CD4-positive, alpha-beta T cell treated with Interleukin-15 for 1 hour (primary cell): ENCODE measurements at places on chromosomes 7 and 10.
A peak's percentile ranks its signal among the peaks of the same experiment; 100 is the strongest.

- no peak for DNase-seq
Observed at GRCh38 chr7:90604383-90604782, 8.3 kb downstream of the CDK14 start.

DNA sequence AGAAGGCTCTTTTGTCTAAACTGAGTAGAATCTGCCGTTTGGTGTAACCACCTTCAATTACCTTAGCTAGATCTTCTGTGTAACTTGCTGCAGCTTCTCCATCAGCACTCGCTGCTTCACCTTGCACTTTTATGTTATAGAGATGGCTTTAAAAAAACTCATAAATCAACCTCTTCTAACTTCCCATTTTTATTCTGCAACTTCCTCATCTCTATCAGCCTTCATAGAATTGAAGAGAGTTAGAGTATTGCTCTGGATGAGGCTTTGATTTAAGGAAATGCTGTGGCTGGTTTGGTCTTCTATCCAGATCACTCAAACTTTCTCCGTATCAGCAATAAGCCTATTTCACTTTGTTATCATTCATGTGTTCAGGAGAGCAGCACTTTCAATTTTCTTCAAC lies 1131.9 kb upstream of the CELF2 start:
- DNase-seq: no peak

GRCh38 chr7:42876182-42877068 lies 35.4 kb downstream of the C7orf25 start:
- no peak for DNase-seq

- DNase-seq: no peak
Observed at GRCh38 chr7:132793474-132793873, 217.2 kb upstream of the PLXNA4 start.

DNA sequence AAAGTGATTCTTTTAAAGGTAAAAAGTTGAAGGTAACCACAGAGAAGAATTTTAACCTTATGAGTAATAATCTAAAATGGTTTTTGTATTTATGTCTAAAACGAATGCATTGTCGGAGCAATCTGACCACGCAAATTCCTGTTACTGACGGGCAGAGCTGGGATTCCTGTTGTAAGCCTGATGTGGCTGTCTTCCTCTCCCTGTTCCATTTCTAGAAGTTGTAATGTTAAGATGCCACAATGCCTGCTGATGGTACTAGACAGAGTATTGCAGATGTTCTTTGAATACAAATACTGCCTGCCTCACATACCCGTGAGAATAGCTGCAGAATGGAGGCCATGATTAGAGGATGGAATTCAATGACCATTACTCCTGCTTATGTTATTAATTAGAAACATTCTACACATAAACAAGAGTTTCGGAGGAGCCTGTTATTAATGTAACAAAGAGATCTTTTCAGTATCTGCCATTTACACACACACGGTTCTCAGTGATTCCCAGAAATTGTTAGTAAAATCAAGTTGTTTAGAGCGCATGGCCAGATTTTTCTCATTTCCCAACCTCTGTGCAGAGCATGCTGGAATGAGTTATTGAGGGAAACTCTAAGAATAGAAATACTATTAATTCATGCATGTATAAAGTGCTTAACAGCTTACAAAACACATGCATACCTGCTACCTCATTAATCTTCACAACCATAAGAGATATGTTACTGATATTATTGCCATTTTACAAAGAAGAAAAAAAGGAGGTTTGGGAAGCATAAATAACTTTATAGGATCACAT lies 196.8 kb downstream of the PTN start:
- DNase-seq: no peak

DNA sequence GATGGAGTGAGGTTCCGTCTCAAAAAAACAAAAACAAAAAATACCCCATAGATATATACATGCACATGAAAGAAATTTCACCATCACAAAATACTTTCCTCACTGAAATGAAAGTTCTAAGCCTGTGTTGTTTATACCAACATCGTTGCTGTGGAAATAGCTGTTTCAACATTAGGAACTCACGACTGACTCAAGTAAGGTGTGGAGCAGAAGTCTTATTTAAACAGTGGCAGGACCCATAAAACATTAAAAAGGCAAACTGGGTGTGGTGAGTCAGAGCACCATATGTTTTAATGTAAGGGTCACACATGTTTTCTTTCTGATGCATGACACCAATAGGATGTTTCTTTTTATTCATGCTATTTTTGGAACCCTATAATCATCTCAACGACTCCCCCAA lies 48.3 kb downstream of the BAIAP2L1 start:
- DNase-seq: no peak

DNA sequence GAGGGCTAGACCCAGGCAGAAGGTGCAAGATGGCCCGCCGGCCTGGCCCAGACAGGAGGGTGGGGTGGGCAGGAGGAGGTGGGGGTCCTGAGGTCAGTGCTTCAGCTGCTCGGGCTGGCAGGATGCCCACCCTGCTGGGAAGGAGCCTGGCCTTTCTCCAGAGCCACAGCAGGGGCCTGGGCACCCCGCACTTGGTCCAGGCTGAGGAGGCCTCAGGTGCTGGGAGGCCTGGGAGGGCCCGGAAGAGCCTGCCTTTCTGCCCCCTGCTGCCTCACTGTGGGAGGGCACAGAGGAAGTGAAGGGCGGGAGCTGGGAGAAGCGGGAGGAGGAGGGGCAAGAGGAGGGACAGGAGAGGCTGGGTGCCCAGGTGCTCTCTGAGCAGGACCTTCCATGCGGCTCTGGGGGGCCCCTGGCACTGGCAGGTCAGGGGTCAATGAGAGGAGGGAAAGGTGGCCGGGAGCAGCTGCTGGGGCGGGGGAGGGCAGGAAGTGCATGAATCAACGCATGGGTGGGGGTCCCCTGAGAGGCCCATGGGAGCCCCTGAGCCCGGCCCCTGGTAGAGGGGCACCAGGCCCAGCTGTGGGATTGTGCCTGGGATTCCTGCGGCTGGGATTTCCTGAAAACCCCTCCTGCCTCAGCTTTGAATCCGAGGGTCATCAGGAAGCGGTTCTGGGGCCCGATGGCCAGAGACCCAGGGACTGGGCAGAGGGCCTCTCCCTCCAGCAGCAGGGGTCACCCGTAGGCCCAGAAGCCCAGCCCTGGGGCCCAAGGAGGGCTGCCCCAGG lies 49.9 kb downstream of the PWWP2B start:
- DNase-seq: peak; percentile 80

DNA sequence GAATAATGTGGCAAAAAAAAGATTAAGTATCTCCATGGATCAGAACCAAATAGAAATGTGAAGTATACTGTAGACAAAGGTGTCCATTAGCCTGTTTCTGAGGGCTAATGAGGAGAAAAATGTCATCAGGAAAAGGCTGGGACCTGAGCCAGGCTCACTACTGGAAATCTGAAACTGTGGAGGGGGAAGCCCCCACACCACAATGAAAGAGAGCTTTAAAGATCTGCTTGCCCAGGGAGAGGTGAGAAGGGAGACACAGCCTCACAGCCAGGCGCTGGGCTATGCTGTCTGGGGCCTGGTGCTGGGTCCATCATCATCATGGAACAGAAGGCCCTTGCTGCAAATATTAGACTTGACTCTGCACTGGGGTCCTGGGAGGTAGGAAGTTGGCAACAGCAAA lies 90.4 kb downstream of the OSBPL3 start:
- no peak for DNase-seq
